ENCODE measurements at places on chromosomes 1 and 21. TPM values are rescaled to one million over a fixed set of nuclear protein-coding genes. Genes with fewer than 3 reads are reported as not detected.

DNA sequence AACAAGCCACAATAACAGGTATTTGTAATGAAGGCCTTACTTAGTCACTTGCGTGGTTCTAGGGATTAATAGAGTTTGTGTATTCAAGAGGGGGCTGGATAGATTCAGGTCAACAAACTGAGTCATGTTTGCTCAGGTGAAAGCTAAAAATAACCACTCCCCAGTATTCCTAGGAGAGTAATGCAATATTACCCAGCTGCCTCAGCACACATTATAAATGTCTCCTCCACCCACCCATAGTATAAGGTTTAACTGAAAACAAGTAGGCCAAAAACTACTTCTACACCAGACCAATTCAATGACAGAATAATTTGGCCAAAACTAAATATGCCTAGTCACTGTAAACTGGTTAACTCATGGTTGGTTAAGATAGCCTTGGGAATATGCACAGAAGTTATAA, 34.4 kb downstream of the WLS start:
- DNase-seq, result peak; percentile 98

GRCh38 chr1:157496121-157496526, 56.2 kb downstream of the FCRL5 start:
- peak; percentile 38 for DNase-seq

GRCh38 chr1:69671363-69672010, 103.8 kb downstream of the LRRC7 start:
- no peak for DNase-seq

DNA sequence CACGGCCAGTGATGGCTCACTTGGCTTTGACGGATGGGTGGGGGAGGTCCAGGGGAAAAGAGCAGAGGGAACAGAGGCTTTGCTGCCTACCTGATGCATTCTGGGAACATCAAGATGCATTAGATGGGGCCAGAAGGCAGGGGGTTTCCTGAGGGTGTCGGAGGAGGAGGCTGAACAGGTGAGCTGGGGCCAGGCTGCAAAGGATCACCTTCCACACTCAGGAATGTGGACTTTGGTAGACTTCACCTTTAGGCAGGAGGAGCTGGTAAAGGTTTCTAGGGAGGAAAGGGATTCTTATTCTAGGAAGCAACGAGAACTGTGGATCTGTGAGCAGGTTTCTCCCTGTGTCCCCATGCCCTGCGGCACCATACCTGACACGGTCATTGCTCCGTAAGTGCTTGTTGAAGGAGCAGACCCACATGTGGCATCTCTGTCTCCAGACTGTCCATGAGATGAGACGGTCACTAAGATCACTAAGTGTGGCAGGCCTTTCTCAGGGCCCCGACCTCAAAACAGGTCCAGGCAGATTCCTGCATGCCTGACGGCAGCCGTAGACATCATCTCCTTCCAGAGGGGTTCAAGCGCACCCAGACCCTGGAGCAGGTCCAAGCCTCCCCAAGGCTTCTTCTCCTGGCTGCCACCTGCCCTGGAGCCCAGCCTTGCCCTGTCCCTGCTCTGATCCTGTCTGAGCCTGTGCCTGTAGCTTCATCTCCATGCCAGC, 89.1 kb upstream of the SLC25A33 start:
- DNase-seq, result peak; percentile 57

GRCh38 chr1:84632137-84632536, 57.9 kb upstream of the CTBS start:
- DNase-seq, result no peak

DNA sequence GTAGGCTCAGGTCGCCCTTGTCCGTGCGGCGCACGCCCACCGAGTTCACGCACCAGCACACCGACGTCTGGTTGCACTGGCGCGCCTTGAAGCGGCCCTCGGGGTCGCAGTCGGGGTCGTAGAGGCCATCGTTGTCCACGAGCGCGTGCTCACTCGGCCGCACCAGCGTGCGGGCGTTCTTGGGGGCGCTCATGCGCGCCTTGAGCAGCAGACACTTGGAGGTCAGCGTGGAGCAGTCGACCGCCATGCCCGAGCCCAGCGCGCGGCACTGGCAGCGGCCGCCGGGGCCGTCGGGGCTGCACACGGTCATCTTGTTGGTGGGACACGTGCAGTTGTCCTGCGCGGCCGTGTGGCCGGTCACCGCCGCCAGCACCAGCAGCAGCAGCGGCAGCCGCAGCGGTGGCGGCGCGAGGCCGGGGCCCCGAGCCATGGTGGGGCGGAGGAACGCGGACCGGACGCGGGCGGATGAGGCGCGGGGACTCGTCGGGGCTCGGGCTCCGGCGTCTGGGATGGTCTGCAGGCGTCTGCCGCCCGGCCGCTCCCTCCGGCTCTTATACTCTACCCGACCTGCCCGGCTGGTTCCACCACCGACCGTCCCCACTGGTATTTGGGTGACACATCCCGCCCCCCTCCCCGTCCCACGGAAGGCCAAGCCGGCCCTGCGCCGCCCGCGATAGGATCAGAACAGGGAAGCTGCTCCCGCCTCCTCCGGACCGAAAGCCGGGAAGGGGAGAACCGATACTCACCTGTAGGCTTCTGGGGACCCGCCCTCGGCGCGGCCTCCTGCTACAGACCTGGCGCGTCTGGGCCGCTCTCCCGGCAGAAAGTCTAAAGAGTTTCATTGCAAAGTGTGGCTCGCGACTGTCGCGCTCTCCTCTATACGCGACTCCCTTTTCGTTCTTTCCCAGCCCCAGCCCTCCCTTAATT, at the start of gene TACSTD2:
Gene TACSTD2, minus strand, starts transcription at position 526 of the 927 bp plus-strand sequence. Its CDS starts 96 bp downstream, at position 430.
- peak; percentile 89 for DNase-seq

GRCh38 chr1:22498463-22498862, 46.8 kb downstream of the ZBTB40 start:
- no peak for DNase-seq

GRCh38 chr1:8154621-8155052, 128.5 kb upstream of the ERRFI1 start:
- DNase-seq, result peak; percentile 50

DNA sequence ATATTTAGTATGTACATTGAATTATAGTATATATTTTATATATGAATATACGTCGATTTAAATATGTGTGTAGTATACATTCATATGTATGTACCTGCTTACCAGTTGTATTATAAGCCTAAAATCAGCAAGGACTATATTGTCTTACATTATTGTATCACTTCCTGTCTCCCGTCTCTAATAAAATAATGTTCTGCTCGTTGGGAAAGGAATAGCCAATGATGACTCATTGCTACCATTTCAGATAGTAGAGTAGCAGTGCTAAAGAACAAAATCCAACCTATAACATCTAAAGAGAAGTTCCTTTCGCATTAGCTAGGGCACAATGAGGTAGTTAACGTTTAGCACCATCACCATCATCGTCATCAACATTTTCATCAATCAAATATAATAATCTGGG, 39.9 kb upstream of the SMYD2 start:
- peak; percentile 58 for DNase-seq

DNA sequence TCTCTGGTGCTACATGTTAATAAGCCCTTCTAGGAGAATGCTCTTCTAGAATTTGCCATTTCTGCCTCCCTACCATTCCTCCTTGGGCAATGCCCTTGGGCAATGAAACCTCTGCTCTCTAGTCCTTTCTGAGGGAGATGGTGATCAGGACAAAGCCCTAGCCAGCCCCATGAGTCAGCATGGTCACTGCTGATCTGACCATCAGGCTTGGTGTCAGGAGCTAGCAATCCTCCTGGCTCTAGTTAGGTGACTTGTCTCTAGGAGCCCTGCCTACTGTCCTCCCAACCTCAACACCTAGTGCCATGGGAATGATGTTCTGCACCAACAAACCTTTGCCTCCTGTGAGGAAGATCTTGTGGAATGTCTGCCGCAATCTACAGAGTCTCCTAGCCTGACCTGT, 89.8 kb downstream of the NMNAT2 start:
- DNase-seq, result no peak

- DNase-seq, result peak; percentile 75
These were observed 33.4 kb upstream of the GPR153 start for GRCh38 chr1:6294080-6294889.

DNA sequence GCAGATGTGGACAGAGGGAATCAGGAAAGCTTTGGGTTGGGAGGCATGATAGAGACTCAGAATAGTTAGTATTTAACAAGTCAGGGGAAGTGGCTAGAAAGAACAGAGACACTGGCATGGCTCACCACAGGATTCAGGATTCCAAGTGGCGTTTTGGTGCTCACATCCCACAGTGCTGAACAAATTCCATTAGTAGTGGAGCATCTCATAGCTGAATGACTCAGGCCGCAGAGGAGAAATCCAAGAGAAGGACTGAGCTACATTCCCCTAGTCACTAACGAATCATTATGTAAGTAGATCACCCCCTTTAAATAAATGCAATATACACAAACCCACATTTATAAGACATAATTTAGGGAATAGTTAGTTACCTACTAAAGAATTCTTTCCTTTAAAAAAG, 5.0 kb upstream of the KCNJ9 start:
- DNase-seq, result no peak

THEM5 gene
- not detected for total RNA-seq

BTG2 gene
- 12.9 TPM for total RNA-seq

GUCA2A gene
- not detected for total RNA-seq

MAGI3 gene
- 6.3 TPM for total RNA-seq

CELA3B gene
- total RNA-seq, result not detected
